ENCODE measurements at places on chromosomes 5 and 9.

DNA sequence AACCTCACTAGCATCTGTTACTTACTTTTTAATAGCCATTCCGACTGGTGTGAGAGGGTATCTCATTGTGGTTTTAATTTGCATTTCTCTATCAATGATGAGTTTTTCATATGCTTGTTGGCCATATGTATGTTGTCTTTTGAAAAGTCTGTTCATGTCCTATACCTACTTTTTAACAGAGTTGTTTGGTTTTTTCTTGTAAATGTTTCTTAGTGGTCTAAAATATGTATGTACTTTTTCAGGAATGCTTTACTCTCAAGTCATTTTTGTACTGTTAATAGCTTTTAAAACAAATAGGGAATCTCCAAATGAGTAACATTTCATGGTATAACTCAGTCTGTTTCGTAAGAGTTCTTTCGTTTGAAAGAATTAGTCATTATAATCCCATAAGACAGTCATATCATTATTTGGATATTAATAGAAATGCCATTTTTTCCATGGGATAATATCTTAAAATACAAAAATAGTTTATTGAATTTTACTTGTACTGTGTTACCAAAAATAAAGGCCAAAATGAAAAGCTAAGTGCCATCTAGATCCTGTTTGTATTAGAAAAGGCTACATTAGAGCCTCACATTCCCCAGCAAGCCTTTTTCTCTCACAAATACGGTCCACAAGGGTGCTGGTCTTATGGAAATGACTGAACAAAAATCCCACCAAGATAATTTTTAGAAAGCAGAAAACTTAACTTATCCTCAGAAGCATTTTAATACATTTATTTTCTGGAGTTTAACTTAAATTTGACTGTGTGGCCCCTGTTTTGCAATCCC lies 247.7 kb downstream of the PJA2 start:
- DNase-seq: no peak

- no peak for DNase-seq
Observed at GRCh38 chr5:118301696-118302095, 686.7 kb downstream of the DTWD2 start.

- peak; percentile 97 for DNase-seq
Observed at GRCh38 chr5:149228618-149229297, 42.9 kb upstream of the AFAP1L1 start.

DNA sequence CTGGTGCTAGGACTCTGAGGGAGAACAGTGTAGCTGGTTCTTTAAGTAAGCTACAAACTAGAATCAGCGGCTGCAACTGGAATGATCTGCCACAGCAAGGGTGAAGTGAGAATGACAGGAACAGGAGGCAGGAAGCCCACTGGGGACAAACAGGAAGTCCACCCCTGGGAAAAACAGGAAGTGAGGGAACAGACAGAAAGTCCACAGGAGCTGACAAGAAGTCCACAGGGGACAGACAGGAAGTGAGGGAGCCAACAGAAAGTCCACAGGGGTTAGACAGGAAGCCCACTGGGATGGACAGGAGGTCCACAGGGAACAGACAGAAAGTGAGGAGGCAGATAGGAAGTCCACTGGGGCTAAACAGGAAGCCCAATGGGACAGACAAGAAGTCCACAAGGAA lies 15.5 kb downstream of the ADAMTS16 start:
- no peak for DNase-seq

DNA sequence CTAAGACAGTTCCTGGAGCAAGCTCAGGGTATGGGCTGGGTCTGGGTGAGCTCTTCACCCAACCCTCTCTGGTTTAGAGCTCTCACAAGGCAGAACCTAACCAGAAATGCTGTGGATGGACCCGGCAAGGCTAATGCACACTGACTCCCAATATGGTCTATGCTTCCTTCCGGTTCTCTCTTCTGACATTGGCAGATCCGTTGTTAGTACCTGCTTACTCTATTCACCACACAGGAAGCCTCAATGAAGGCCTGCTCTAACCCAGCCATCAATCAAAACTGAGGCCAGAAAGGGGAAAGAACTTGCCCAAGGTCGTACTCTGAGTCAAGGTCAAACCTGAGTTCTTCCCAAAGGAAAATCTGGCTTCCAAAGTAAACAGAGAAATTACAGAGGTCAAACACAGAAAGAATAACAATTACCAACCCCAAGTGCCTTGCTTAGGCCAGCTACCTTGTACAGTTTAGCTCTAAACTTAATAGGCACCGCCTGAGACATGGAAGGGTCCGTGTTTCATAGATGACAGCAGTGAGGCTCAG lies 46.0 kb upstream of the AKNA start:
- DNase-seq: no peak

DNA sequence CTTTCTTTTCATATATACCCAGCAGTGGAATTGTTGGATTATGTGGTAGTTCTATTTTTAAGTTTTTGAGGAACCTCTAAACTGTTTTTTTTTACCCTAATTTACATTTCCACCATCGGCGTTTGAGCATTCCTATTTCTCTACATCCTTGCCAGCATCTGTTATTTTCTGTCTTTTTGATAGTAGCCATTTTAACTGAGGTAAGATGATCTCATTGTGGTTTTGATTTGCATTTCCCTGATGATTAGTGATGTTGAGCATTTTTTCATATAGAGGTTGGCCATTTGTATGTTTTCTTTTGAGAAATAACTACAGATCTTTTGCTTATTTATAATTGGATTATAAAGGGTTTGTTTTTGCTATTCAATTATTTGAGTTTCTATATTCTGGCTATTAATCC lies 71.7 kb upstream of the TNC start:
- DNase-seq: no peak

DNA sequence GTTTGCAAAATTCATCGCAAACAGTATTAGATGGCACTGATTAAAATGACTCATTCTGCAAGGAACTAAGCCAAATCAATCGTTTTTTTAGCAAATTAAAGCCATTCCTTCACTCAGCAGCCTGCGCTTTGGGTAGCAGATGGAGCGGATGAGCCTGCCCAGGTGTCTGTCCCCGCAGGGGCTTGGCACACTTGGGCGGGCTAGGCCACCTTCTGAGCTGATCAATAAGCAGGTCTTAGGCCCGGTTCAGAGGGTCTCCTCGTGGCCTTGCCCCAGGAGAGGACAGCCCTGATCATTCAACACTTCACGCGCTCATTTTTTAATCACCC lies 78.0 kb upstream of the FCN1 start:
- DNase-seq: no peak

DNA sequence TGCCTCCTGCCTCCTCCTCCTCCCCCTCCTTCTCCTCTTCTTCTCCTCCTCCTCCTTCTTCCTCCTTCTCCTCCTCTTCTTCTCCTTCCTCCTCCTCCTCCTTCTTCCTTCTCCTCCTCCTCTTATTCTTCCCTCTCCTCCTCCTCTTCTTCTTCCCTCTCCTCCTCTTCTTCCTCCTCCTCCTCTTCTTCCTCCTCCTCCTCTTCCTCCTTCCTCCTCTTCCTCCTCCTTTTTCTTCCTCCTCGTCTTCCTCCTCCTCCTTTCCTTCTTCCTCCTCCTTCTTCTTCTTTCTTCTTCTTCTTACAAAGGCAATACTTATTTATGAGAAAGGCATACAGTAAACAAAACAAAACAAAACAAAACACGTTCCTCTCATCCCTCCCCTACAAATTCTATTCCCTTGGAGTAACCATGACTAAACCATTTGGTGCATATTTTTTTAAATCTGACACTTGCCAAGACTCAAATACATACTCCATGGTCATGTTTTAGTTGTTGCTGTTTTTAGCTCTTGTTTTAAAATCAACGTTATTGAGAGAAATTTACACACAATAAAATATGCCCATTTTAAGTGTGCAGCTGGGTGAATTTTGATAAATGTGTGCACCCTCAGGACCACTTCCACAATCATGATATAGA lies 135.6 kb downstream of the FOXD1 start:
- no peak for DNase-seq

- no peak for DNase-seq
Observed at GRCh38 chr5:148653836-148654781, at the start of gene HTR4. HTR4 (minus strand) TSS chr5:148654527; CDS start chr5:148637014, 17,513 bp downstream.

Measured in A172 (cell line).